ENCODE measurements at places on chromosomes 1 and 21. TPM values are rescaled to one million over a fixed set of nuclear protein-coding genes. Genes with fewer than 3 reads are reported as not detected.

Gene SELENON
- 31.5 TPM for total RNA-seq

Gene SLC9C2
- total RNA-seq: not detected

Gene VAV3
- total RNA-seq: 1.3 TPM

GRCh38 chr1:109501644-109502363, 7.7 kb downstream of the AMIGO1 start:
- peaks cover 90% of the 10 kb centered on the region for H3K4me1 ChIP-seq
- H3K27me3 ChIP-seq: no peaks in the 10 kb centered on the region
- DNase-seq: no peak
- H3K4me3 ChIP-seq: no peak overlapping the region

Gene SPRR2F
- total RNA-seq: not detected

GRCh38 chr1:193794239-193794638, 607.8 kb upstream of the B3GALT2 start:
- H3K27ac ChIP-seq: no peak overlapping the region
- DNase-seq: no peak
- H3K4me3 ChIP-seq: no peak overlapping the region
- H3K36me3 ChIP-seq: no peaks in the 10 kb centered on the region

Gene SH2D1B
- total RNA-seq: not detected

GRCh38 chr21:46289655-46290179, 3.6 kb downstream of the YBEY start:
- peaks cover 24% of the 10 kb centered on the region for H3K36me3 ChIP-seq
- H3K27me3 ChIP-seq: no peaks in the 10 kb centered on the region
- H3K27ac ChIP-seq: no peak overlapping the region
- H3K4me1 ChIP-seq: peaks cover 27% of the 10 kb centered on the region

GRCh38 chr1:203199816-203200571, 13.5 kb upstream of the CHI3L1 start:
- no peak overlapping the region for H3K27ac ChIP-seq
- DNase-seq: no peak
- no peak overlapping the region for H3K4me3 ChIP-seq
- no peaks in the 10 kb centered on the region for H3K4me1 ChIP-seq
- H3K27me3 ChIP-seq: peaks cover 10% of the 10 kb centered on the region
- no peaks in the 10 kb centered on the region for H3K36me3 ChIP-seq

DNA sequence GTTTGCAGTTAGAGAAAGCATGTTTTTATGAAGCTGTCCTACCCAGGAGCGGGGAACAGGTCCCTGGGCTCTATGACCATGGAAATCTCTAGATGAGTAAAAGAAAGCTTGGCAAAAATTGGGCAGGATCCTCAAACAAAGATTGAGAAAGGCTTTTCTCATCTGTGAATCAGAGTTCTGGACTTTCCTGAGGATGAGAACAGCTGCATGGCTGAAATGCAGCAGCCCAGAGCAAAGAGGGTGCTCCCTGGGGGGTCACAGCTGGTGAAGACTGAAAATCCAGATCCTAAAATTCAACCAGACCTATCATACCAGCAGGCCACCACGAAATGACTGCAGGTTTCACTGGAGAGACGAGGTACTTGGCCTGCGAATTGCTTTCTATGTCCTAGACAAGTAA, 65.7 kb upstream of the APP start:
- no peak overlapping the region for H3K4me3 ChIP-seq
- no peaks in the 10 kb centered on the region for H3K36me3 ChIP-seq
- H3K27ac ChIP-seq: no peak overlapping the region
- no peak for DNase-seq

Gene ZC3H12A
- 31.2 TPM for total RNA-seq

DNA sequence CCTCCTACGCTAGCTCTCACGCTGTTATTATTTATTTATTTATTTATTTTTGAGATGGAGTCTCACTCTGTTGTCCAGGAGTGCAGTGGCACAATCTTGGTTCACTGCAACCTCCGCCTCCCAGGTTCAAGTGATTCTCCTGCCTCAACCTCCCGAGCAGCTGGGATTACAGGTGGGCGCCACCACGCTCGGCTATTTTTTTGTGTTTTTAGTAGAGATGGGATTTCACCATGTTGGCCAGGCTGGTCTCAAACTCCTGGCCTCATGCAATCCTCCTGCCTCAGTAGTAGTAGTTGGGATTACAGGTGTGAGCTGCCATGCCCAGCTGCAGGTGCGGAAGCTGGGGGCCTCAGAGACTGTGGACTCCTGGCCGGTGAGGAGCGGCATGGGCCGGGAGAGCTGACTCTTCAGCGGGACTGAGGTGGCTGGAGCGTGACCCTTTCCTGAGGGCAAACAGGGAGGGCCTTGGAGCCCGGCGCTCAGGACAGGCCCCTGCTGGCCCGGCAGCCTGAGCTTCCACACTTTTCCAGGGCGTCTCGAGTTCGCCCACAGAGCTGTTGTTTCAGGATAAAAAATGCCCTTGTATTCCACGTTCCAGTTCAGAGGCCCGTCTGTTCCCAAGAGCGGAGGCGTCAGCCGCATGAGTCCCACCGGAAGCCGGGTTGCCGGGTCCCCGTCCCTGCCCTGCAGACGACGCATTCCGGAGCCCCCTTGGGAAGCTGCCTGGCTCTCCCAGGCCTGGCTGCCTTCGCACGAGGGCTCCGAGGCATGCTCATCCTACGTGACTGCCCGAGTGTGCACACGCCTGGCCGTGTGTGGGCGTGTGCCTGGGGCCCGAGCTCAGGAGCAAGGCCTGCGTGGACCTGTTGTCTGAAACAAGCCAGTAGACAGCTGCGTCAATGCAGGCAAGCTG, 126.2 kb downstream of the SIK1 start:
- no peak overlapping the region for H3K4me3 ChIP-seq
- no peaks in the 10 kb centered on the region for H3K36me3 ChIP-seq
- DNase-seq: no peak
- no peaks in the 10 kb centered on the region for H3K4me1 ChIP-seq

Gene FRRS1
- 2.9 TPM for total RNA-seq

GRCh38 chr1:164912290-164912689, 353.3 kb downstream of the PBX1 start:
- DNase-seq: no peak
- H3K27ac ChIP-seq: no peak overlapping the region
- no peaks in the 10 kb centered on the region for H3K4me1 ChIP-seq
- no peak overlapping the region for H3K4me3 ChIP-seq
- no peaks in the 10 kb centered on the region for H3K27me3 ChIP-seq

Gene MAP3K21
- total RNA-seq: 3.1 TPM

GRCh38 chr1:77026135-77026534, 158.9 kb downstream of the ST6GALNAC5 start:
- no peaks in the 10 kb centered on the region for H3K36me3 ChIP-seq
- H3K27ac ChIP-seq: no peak overlapping the region
- no peaks in the 10 kb centered on the region for H3K4me1 ChIP-seq
- DNase-seq: no peak
- H3K4me3 ChIP-seq: no peak overlapping the region

- DNase-seq: no peak
- no peaks in the 10 kb centered on the region for H3K36me3 ChIP-seq
- no peak overlapping the region for H3K4me3 ChIP-seq
- no peak overlapping the region for H3K27ac ChIP-seq
- H3K27me3 ChIP-seq: peaks cover 6% of the 10 kb centered on the region
Measured at GRCh38 chr1:96355961-96356360, 365.6 kb upstream of the PTBP2 start.

DNA sequence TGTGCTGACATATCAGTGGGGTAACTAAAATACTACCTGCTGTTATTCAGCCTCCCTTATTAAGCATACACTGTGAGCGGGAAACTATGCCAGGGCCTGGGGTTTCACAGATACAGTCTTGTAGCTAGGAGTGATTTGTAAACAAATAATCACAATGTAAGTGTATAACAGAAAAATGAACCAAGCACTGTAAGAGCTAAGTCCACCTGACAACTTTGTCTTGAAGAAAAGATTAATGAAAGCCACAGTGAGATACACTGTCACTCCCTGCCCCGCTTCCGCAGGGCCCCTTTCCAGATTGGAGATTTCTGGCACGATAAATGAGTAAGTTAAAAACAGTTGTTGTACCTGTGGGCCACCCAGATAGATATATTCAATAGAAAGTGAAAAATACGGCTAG, 4.8 kb downstream of the RCAN3 start:
- peaks cover 71% of the 10 kb centered on the region for H3K4me1 ChIP-seq
- peak; percentile 42 for DNase-seq
- peak overlapping the region; percentile 59 for H3K4me3 ChIP-seq
- no peaks in the 10 kb centered on the region for H3K27me3 ChIP-seq

DNA sequence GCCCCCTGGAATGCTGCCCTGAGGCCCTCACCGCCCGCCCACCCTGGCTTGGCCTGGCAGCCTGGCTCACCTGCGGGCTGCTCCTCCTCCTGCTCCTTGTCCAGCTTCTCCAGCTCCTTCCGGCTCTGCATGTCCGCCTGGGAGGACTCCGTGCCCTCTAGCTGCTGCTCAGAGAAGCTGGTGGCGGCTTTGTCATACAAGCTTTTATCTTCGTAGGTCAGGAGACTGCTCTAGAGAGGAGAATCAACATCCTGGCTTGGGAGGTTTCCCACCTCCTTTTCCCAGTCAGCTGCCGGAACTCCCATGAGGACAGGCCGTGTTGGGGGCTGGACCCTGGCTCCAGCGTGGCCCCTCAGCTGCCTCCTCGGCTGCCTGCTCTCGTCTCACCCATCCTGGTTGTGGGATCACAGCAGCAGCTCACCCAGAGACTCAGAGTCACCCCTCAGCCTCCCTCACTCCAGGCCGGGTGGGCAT, 36.6 kb upstream of the TMEM52 start:
- H3K4me1 ChIP-seq: peaks cover 14% of the 10 kb centered on the region
- no peak overlapping the region for H3K4me3 ChIP-seq
- no peak for DNase-seq
